CD4-positive, alpha-beta T cell (primary cell): ENCODE measurements at places on chromosomes 6 and 20.

GRCh38 chr6:111888928-111889695 lies 15.9 kb upstream of the FYN start:
- H3K27me3 ChIP-seq: no peaks in the 10 kb centered on the region
- DNase-seq: no peak
- no peaks in the 10 kb centered on the region for H3K4me1 ChIP-seq
- no peak overlapping the region for H3K4me3 ChIP-seq

DNA sequence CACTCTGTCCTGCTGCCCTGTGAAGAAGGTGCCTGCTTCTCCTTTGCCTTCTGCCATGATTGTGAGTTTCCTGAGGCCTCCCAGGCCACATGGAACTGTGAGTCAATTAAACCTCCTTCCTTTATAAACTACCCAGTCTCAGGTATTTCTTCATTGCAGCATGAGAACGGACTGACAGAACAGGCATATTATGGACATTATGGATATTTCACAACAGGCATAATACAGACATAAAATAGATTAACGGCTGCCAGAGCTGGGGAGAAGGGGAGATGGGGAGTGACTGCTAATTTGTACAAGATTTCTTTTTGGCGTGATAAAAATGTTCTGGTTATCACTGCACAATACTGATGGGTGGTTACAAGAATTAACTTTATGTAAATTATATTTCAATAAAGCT lies 29.4 kb downstream of the TRPC4AP start:
- no peak overlapping the region for H3K4me3 ChIP-seq
- no peak for DNase-seq
- no peak overlapping the region for H3K27ac ChIP-seq
- H3K36me3 ChIP-seq: peaks cover 20% of the 10 kb centered on the region

DNA sequence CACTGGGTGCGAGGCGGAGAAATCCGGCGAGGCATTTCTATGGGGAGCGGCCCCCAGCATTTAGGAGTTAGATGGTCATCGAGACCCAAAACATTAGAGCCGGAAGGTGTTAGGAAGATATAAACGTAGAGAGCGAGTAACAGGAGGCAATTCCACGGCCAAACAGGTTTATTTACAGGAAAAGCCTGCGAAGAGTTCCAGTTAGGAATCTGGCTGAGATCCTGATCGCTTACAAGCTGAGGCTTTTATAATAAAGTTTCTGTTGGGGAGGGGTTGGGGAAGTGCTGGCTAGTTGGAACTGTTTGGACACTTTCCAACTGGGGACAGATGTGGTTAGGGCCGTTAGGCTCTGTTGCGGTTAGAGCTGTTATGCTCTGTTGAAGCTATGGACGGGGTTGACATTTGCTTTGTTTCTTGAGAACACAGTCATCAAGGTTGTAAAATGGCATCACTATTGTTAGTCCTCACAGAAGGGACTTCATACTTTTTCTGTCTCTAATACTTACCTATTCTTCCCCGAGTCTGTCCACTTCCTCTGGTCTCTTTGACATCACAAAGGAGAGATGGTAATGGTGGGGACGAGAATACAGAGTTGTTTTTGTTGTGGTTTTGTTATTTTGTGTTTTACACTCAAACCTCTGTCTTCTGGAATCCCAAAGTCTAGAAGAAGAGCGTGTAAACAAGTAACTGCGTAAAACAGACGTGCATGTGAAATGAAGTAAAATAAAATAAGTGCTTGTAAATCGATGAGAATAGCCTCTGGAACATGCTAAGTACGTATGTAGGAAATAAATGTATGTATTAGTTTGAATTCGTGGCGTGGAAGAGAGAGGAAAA lies 554 bp upstream of the ZSCAN31 start:
- peaks cover 23% of the 10 kb centered on the region for H3K4me1 ChIP-seq
- no peak for DNase-seq
- peak overlapping the region; percentile 65 for H3K4me3 ChIP-seq
- H3K27me3 ChIP-seq: no peaks in the 10 kb centered on the region
- peak overlapping the region; percentile 81 for H3K27ac ChIP-seq

- H3K4me3 ChIP-seq: no peak overlapping the region
- no peak overlapping the region for H3K27ac ChIP-seq
- DNase-seq: peak; percentile 19
- H3K27me3 ChIP-seq: no peaks in the 10 kb centered on the region
Observed at GRCh38 chr6:53734473-53735299, 60.1 kb upstream of the LRRC1 start.

DNA sequence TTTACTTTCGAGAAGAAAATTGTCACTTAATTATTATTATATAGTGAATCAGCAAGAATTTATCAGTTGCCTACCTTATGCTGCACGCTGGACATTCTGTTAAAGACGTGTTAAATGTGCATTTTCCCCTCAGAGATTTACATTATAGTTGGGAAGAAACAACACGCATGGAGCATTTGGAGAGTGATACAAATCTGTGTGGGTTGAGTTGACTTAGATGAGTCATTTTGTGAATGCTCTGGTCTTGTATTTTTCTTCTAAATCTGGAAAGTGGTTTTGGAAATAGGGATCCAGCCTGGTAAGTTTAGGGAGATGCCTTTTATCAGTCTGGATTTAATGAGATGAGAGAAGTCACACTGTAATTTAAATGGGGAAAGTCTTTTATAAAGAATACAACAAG lies 24.0 kb upstream of the SMIM26 start:
- H3K27ac ChIP-seq: no peak overlapping the region
- no peak for DNase-seq
- no peaks in the 10 kb centered on the region for H3K4me1 ChIP-seq
- no peak overlapping the region for H3K4me3 ChIP-seq
- peaks cover 71% of the 10 kb centered on the region for H3K36me3 ChIP-seq

GRCh38 chr6:165568326-165568725 lies 94.7 kb downstream of the PDE10A start:
- no peaks in the 10 kb centered on the region for H3K4me1 ChIP-seq
- no peak overlapping the region for H3K27ac ChIP-seq
- no peak overlapping the region for H3K4me3 ChIP-seq
- no peak for DNase-seq
- H3K36me3 ChIP-seq: no peaks in the 10 kb centered on the region

DNA sequence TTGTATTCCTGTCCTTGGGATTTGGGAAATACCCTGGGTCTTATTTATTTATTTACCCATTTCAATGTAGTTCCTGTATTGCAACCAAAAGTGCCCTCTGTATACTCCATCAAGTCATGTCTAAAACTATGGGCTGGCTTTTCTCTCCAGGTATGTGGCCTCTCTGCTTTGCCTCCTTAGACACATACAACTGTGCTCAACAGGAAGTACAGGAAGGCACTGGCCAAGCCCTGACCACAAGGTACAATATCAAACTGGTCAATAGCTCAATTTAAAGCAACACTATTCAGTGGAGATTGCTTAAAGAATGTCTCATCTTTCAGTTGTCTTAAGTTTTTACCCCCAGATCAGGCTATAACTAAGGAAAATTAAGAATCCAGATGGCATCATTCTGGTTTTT lies 42.3 kb upstream of the SLC24A3 start:
- no peaks in the 10 kb centered on the region for H3K36me3 ChIP-seq
- no peak overlapping the region for H3K4me3 ChIP-seq
- no peaks in the 10 kb centered on the region for H3K4me1 ChIP-seq
- no peaks in the 10 kb centered on the region for H3K27me3 ChIP-seq
- no peak for DNase-seq
- H3K27ac ChIP-seq: no peak overlapping the region

GRCh38 chr6:36120979-36121786 lies 9.1 kb upstream of the MAPK13 start:
- no peaks in the 10 kb centered on the region for H3K27me3 ChIP-seq
- no peaks in the 10 kb centered on the region for H3K36me3 ChIP-seq
- H3K4me3 ChIP-seq: peak overlapping the region; percentile 44
- H3K4me1 ChIP-seq: peaks cover 96% of the 10 kb centered on the region
- DNase-seq: peak; percentile 32

DNA sequence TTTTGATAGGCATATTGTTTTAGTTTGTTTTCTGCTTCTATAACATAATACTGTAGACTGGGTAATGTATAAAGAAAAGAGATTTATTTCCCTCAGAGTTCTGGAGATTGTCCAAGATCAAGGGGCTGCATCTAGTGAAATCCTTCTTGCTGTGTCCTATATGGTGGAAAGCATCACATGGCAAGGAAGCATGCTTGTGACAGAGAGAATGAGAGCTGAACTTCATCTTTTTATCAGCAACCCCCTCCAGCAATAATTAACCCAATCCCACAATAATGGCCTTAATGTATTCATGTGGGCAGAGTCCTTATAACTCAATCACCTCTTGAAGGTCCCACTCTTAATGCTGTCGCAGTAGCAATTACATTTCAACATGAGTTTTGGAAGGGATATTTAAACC lies 141.4 kb downstream of the CENPW start:
- H3K36me3 ChIP-seq: no peaks in the 10 kb centered on the region
- H3K27me3 ChIP-seq: no peaks in the 10 kb centered on the region
- no peaks in the 10 kb centered on the region for H3K4me1 ChIP-seq
- H3K27ac ChIP-seq: no peak overlapping the region
- H3K4me3 ChIP-seq: no peak overlapping the region

DNA sequence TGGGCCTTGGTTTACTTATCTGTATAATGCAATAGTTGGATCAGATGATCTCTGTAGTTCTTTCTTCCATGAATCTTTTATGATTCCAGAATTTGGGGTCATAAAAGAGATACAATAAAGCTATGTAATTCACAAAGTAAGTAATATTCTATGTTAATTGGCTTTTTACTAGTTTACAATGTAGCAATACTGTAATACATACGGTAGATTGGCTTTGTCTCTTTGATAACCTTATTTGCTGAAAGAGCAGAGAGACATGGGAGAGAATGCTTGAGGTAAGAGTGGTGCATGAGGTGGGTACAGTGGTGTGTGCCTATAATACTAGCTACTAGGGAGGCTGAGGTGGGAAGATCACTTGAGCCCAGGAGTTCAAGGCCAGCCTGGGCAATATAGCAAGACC lies 14.7 kb downstream of the SPACA1 start:
- no peak for DNase-seq
- no peaks in the 10 kb centered on the region for H3K36me3 ChIP-seq
- no peaks in the 10 kb centered on the region for H3K27me3 ChIP-seq
- no peaks in the 10 kb centered on the region for H3K4me1 ChIP-seq
- no peak overlapping the region for H3K4me3 ChIP-seq
- no peak overlapping the region for H3K27ac ChIP-seq

DNA sequence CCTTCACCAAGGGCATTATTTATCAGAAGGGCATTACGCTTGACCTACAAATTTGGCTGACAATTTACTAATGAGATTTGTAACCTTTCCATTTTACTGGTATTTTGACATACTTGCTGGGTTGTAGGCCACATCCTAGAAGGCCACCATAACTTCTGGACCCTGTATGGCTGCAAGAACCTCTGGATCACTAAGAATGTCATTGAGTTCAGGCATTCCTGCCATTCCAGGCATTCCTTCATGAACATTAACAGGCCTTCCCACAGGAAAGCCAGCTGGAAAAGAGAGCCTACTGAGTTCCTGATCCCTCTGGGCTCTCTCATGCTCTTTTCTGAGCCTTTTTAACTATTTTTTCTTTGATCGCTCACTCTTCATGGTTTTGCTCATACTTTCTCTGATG lies 28.4 kb upstream of the SLC35A1 start:
- no peak overlapping the region for H3K27ac ChIP-seq
- H3K4me3 ChIP-seq: no peak overlapping the region
- no peaks in the 10 kb centered on the region for H3K36me3 ChIP-seq
- DNase-seq: no peak

- no peaks in the 10 kb centered on the region for H3K27me3 ChIP-seq
- no peak overlapping the region for H3K27ac ChIP-seq
- H3K4me3 ChIP-seq: no peak overlapping the region
- H3K36me3 ChIP-seq: peaks cover 9% of the 10 kb centered on the region
- peaks cover 64% of the 10 kb centered on the region for H3K4me1 ChIP-seq
- no peak for DNase-seq
Observed at GRCh38 chr20:1623501-1624205, 3.8 kb upstream of the SIRPB1 start.

- H3K4me3 ChIP-seq: no peak overlapping the region
- no peaks in the 10 kb centered on the region for H3K4me1 ChIP-seq
- no peaks in the 10 kb centered on the region for H3K27me3 ChIP-seq
- no peak for DNase-seq
- H3K27ac ChIP-seq: no peak overlapping the region
- H3K36me3 ChIP-seq: no peaks in the 10 kb centered on the region
Observed at GRCh38 chr20:50442512-50442911, 67.7 kb upstream of the PTPN1 start.

DNA sequence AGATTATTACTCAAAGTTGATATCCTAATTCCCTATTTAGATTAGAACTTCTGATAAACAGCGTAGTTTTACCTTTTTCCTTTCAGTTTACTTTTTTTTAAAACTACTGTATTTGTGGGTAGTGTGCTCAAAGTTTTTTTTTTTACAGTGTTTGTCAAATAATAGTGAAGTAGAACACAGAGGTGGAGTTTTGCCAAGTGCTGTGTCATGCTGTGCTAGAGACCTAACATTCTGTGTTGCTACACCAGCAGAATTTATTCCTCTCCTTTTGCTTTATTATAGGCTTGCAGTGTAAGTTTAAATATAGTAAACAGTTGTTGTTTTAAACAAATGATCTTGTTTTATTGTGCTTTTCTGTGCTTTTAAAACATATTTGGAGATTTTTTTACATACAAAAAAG lies 125.4 kb downstream of the HIVEP1 start:
- DNase-seq: no peak
- H3K36me3 ChIP-seq: peaks cover 18% of the 10 kb centered on the region
- peaks cover 10% of the 10 kb centered on the region for H3K4me1 ChIP-seq
- no peak overlapping the region for H3K4me3 ChIP-seq
- H3K27me3 ChIP-seq: no peaks in the 10 kb centered on the region
- H3K27ac ChIP-seq: no peak overlapping the region

- H3K4me1 ChIP-seq: no peaks in the 10 kb centered on the region
- H3K27ac ChIP-seq: no peak overlapping the region
- H3K36me3 ChIP-seq: no peaks in the 10 kb centered on the region
- no peak overlapping the region for H3K4me3 ChIP-seq
- no peak for DNase-seq
Observed at GRCh38 chr6:142385352-142385751, 83.5 kb downstream of the ADGRG6 start.

DNA sequence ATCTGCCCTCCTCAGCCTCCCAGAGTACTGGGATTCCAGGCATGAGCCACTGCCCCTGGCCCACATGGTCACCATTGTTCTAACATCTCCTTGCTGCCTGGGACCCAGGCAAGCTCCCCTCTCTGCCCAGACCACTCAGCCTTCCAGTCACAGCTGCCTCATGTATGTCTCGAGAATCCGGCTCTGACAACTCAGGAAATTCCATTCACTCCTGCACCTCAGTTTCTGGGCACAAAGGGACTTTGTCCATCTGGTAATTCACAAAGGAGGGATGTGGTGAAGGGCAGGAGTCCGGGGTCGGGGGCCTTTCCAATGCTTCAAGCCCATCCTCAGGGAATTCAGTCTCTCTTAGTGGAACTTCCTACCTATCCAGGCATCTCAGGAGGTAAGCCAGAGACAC lies 40.7 kb downstream of the JPH2 start:
- DNase-seq: no peak
- H3K4me1 ChIP-seq: no peaks in the 10 kb centered on the region
- H3K36me3 ChIP-seq: no peaks in the 10 kb centered on the region
- no peak overlapping the region for H3K27ac ChIP-seq
